Putamen (tissue), 1 donor: ENCODE measurements at places on chromosomes 2 and 18.

GRCh38 chr18:12659904-12660605 is 2.1 kb upstream of the SPIRE1 start:
- peak; percentile 65 for DNase-seq

DNA sequence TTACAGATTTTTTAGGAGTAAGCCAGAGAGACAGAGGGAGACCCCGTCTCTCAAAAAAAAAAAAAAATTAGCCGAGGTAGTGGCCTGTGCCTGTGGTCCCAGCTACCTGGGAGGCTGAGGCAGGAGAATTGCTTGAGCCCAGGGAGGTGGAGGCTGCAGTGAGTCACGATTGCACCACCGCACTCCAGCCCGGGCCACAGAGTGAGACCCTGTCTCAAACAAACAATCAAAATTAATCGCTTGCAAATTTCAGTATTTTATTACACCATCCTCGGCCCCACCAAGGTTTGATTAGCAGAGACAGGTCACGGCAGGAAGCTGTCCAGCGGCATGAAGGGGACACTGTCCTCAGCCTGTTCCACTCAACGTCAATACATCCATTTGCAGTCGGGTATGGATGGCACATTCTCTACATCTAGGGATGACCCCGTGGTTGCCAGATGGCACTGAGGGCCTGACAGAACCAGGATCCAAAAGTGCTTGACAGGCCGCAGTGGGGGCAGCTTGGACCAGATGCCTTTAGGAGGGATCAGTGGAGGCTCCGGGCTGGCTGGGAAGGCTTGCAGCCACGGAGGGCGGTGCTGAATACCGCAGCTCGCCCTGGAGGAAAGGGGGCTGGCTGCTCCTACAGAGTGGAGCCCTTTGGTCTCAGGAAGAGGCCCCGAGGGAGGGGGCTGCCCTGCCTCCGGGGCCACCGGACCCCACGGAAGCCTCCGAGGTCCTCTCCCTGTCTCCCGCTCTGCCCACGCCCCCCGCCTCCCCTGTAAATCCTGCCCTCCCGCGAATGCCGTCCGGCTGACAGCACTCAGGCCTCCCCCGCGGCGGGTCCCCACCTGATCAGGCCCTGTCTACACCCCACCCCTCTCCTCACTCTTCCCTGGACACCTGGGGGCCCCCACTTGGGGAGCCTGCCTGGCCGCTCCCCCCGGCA is 13.1 kb downstream of the ASPRV1 start:
- DNase-seq, result no peak

GRCh38 chr2:171531836-171532450 is 9.7 kb downstream of the CYBRD1 start:
- DNase-seq, result no peak

DNA sequence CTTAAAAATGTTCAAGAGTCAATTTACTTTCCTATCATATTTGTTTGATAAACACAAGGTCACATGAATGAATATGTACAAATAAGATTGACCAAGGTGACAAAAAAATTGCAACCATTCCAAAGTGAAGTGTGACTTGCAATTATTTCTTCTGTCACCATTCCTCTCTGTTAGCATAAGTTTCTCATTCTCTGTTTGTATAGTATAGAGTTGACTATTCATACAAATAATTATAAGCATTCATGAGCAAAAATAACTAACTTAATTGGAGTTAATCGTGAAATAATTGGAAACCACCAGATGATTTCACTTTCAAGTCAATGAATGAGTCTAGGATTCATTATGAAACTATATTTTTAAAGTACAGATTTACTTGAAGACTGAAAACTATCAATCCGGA is 42.1 kb downstream of the PGAP1 start:
- DNase-seq, result no peak

GRCh38 chr2:175838979-175839378 is 163.1 kb downstream of the LNPK start:
- no peak for DNase-seq

DNA sequence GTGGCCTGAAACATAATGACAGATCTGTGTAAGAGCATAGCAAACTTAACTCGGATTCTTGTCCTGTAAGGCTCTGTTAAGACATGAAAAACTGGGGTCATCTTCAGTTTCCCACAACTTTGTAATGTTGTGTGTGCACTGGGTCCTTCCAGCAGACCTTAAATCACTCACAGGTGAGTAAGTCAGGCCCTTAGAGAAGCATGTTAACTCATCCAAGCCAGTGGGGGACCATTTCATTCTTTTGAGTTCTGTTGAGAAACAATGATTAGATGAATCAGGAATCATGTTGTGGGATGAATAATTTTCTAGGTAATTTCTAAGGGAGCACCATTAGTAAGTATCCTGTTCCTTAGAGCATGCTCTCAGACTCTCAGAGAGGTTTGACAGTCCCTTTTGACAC is 167.1 kb downstream of the ESCO1 start:
- DNase-seq, result no peak

DNA sequence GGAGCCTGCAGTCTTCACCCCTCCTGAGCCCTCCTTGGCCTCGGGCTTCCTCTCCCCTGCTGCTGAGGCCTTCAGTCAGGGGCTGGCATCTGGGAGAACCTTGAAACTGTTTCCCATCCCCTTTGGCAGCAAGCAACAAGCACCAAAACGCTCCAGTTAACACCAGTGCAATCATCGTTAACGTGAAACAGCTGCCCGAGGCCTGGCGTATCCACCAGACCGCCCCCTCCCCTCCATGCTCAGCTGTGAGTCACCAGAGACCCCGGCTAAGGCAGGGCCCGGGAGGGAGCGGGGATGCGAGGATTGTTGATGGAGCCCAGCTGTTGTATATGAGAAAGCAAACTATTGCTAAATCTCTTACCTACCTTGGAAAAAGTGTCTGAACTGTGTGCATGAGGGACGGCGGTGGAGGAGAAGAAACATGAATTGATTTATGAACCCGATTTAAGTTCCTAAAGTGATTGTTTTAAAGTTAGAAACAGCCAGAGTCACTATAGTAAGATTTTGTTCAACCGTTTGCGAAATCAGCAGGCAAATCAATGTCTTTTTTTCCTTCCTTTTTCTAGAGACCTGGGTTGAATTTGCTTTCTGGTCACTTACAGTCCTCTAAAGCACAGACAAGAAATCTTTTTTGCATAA is 5.2 kb downstream of the ZFP36L2 start:
- DNase-seq, result peak; percentile 19

GRCh38 chr2:238974501-238975166 is 126.7 kb downstream of the TWIST2 start:
- DNase-seq, result peak; percentile 77

DNA sequence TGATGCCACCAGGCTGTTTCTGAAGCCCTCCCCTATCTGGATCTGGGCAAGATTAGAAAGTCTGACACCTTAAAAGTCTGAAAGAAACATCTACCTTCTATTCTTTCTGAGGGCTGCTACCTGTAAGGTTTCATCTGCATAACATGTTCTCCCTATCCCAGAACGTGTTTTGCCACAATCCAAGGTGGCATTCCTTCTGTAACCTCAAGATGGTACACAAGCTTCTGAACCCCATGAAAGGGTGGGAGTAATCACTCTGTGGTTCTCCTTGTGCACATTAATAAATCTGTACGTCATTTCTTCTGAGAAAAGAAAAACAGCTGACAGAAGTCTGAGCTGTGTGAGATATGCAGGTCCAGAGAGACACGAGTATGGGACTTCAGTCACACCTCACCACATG is 41.8 kb upstream of the MSH6 start:
- no peak for DNase-seq

GRCh38 chr2:45433363-45433762 is 177.7 kb downstream of the SRBD1 start:
- no peak for DNase-seq

DNA sequence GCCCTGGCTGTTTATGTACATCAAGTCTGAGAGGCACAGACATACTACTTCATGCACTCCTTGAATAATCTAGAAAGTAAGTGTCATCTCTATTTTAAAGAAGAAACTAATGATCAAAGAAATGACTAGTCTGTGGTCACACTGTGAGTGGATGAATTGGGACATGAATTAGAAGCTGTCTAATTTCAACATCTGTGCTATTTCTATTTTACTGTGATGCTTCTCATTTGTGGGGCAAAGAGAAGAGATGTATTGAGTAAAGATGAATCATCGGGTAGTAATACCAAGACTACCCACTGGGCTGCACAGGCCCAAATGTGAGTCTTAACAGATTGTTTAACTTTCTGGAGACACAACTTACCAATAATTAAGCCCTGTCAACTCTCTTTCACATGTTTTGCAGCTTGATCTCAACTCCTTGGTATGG is 42.4 kb upstream of the MTIF2 start:
- no peak for DNase-seq

- no peak for DNase-seq
Measured at GRCh38 chr18:43514747-43515146, 237.5 kb upstream of the SYT4 start.

GRCh38 chr2:101956465-101957438 is 35.0 kb upstream of the IL1R2 start:
- no peak for DNase-seq

DNA sequence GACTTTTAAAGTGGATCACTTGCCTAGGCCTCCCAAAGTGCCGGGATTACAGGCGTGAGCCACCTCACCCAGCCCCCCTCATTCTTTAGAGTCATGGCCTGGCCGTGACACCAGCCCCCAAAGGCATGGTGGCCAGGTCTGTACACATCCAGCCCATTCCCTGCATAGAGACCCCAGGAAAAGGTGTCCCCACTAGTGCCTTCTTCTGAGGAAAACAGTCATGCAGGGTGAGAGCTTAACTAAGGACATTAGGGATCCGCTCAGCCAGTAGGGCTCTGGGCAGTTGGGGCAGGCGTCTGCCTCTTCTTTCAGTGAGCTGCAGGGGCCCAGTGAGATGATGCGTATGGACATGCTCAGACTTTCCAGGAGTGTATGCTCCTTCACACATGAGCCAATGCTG is 5.7 kb upstream of the AMER3 start:
- DNase-seq, result no peak
